ENCODE measurements at places on chromosomes 7 and 10.
A peak's percentile ranks its signal among the peaks of the same experiment; 100 is the strongest.

DNA sequence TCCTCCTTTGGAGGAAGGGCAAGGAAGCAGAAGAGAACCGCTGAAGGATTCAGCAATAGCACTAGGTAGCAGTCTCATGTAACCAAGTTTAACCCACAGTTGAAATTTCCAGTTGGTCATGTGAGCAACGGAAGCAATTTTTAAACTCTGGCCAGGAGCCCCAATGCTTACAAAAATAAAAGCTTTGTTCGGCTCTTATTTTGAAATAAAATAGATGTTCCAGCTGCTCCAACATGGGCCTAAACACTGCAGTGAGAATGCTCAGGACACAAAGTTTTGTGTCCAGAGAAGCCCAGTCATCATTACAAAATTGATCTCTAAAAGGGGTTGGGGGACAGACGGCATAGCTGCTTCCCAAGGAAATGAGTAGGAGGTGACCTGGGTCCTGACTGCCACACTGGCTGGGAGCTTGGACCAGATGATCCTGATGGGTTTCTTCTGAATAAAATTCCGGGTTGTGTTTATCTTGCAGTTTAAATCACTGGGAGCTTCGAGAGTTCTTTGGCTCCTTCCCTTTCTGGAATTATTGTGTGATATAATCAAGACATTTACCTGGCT, 452 bp upstream of the TMEM140 start:
- DNase-seq: no peak

DNA sequence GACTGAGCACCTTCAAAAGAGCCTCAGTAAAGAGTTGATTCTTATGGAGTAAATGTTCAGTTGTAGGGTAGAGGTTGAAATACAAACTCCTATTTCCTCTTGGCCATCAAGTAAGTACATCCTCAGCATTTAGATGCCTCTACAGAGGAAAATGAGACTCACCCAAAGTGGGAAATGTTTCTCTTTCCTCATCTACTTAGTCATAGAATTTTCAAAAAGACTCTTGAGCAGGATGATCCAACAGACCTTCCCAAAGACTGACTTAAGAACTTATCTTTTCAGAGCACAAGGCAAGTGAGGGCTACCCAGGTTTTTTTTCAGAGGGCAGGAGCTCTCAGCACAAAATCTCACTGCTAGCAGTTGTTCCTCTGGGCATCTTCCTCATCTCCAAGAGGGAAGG, 449.1 kb downstream of the KCNMA1 start:
- no peak for DNase-seq

- DNase-seq: no peak
Observed at GRCh38 chr7:8210845-8211724, 50.9 kb downstream of the ICA1 start.

DNA sequence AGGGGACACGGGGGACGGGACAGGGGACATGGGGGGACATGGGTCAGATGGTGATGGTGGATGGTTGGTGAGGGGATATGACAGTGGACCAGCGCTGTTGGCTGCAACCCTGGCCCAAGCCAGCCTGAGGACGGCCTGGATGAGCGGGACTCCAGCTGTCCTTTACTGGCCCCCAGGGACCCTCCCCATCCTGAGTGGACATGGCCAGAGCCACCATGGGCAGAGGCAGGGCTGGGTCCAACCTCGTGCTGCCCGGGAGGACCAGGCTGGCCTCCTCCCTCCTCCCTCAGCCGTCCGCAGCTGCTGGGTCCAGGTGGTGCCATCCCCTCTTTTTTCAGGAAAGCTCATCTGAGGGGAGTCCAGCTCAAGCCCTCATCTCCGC, 30.4 kb downstream of the GET4 start:
- DNase-seq: no peak

- DNase-seq: no peak
Observed at GRCh38 chr7:141563956-141564623, 12.9 kb downstream of the AGK start.

- no peak for DNase-seq
Observed at GRCh38 chr10:98815039-98815885, 368.5 kb upstream of the HPS1 start.

- DNase-seq: no peak
Observed at GRCh38 chr10:102408131-102408727, 10.4 kb downstream of the PSD start.

- DNase-seq: no peak
Observed at GRCh38 chr10:88828310-88828709, 23.3 kb downstream of the ANKRD22 start.

GRCh38 chr7:1802899-1803298, 132.8 kb downstream of the ELFN1 start:
- DNase-seq: no peak

- no peak for DNase-seq
Observed at GRCh38 chr7:18177815-18178660, 150.4 kb upstream of the PRPS1L1 start.

- DNase-seq: no peak
Observed at GRCh38 chr7:157963526-157963925, 624.1 kb downstream of the PTPRN2 start.

DNA sequence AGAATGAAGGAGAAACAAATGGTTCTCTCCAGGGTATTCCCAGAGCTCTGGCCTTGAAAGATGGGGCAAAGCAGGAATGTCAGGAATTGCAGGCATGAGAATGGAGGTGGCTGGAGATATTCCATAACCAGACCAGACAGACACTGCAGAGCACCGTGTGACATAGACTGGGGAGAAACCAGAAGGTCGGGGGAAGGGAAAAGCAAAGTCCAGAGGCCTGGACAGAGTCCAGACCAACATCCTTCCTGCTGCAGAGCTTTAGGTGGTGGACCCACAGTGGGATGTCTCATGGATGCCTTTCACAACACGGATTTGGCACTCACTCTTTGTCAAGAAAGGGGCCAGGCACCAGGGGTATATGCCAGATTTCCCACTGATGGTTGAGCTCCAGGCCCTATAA, 177.2 kb upstream of the INHBA start:
- no peak for DNase-seq

GRCh38 chr10:15393139-15393825, 22.2 kb upstream of the FAM171A1 start:
- no peak for DNase-seq

- DNase-seq: peak; percentile 5
Observed at GRCh38 chr10:86693721-86694369, 25.5 kb downstream of the LDB3 start.

- no peak for DNase-seq
Observed at GRCh38 chr7:47301657-47302295, 280.1 kb downstream of the TNS3 start.

DNA sequence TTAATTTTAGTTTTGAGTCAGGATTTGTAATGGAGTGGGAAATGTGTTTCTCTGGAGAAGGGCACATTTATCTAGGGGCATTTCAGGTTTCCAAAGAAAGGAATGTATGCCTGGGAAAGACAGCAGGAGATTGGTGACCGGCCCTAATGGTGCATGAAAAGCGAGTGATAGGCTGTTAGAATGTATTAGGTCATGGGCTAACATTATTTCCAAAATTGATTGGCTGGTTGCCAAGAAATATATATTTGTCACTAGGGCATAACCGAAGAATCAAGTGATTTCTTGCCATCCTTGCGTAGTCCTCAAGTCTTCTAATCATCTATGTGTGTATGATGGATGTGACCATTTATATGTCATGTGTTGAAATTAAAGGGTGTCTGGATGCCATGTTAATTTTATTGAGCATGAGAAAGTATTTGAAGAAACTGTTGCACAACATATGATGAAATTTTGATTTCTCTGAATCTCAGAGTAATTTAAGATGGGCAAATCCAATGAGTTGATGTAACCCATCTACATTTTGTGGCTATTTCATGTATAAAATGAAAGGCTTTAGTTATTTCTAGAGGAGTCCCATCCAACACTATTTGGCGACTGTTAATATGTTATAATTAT, 248.4 kb downstream of the BMPER start:
- no peak for DNase-seq

Data from activated CD4-positive, CD25-positive, alpha-beta regulatory T cell (primary cell).